ENCODE measurements at places on chromosomes 6 and 20.

DNA sequence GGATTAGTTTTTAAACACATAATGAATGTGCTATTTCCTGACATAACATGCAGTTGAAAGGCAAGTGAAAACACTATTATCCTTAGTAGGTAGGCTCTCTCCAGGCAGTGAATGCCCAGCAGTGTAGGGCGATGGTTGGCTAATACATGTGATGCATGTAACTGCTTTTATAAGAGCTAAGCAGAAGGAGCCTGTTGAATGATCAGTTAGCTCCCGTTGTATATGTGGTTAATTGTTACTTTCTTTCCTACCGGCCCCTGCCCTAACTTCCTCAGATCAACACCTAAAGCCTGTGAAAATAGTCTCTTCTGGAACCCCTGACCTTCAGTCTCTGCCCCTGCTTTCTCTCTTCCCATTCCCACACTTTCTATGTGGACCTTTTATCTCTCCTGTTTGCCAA is 10.5 kb downstream of the SOX4 start:
- no peak for DNase-seq

DNA sequence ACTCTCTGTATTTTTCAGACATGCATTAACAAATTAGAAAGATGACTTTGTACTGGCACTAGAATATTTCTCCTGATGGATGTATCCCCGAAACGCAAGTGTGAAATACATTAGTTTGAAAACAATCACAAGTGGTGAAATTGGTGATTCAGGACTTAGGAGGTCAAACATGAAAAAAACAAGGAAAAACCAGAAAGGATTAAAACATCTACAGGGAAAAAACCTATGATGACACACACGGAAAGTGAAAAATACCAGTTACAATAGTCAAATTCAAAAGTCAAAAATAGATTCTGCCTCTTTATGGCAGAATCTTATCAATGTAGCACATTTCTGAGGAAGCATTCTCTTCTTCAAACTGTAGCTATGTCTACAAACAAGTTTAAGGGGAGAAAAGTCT is 129.0 kb upstream of the SGK1 start:
- DNase-seq: no peak

GRCh38 chr6:112145080-112145573 is 57.7 kb downstream of the FAM229B start:
- DNase-seq: no peak

- no peak for DNase-seq
Observed at GRCh38 chr6:34098045-34098936, 47.6 kb downstream of the GRM4 start.

DNA sequence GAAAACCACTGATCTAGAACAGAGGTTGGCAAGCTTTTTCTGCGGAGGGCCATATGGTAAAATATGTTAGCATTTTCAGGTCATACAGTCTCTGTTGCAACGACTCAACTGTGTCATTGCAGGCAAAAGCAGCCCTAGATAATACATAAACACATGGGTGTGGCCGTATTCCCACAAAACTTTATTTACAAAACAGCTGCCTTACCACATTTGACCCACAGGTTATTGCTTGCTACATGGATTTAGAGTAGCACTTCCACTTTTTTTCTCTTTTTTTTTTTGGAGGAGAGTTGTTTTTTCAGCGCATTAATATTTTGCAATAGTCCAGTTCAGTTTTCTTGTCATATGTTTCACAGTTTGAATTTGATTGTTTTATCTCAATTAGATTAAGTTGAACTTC is 2.5 kb upstream of the IGF2R start:
- DNase-seq: no peak

- no peak for DNase-seq
Observed at GRCh38 chr6:11161031-11161956, 49.8 kb upstream of the ERVFRD-1 start.

DNA sequence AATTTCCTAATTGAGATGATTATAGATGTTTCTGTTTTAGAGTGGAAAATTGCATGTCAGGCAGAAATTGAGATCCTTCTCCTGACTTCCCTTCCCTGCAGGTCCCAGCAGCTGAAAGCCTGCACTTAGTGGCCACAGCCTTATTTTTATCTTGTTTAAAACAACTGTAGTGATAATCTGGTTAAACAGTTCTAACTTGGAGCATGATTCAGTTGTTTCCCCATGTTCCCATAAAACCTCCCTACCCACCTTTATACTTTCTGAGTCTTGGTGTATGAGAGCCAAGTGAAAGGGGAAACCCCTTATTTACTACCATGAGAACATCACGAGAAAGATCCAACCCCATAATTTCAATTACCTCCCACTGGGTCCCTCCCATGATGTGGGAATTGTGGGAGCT is 195.2 kb downstream of the SLC16A10 start:
- no peak for DNase-seq

DNA sequence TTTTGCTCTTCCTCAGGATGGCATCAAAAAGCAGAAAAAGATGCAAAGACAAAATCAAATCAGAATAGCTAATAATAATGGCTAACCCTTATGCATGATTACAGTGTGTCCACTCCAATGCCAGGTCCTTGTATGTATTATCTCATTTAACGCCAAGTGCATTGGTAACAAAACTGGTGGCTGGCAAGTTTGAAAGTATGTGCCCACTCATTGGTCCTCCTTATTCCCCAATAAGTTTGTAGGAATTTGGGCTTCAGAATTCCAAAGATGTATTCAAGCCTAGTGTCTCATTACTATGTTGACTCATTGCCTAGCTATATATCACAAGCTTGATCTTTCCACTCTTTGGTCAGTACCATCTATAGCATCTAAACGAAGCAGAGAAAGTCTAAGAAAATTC is 196.6 kb downstream of the GJA10 start:
- DNase-seq: no peak

DNA sequence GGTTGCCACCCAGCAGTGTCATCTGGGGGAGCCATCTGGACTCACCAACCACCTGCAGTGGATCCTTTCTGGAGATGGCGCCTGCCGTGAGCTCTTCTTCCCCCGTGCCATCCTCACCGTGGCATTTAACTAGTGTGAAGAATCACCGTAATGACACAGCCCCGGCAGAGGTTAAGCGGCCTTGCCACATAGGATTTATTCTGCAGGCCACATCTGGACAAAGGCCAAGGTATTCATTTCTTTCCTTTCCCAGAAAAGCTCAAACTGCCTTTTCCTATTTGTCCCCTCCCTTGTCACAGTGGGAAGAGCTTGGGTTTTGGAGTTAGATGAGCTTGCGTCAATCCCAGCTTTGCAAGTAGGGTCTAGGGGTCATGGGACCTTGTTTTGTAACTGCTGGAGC is 88.4 kb downstream of the PXDC1 start:
- DNase-seq: no peak
